ENCODE measurements at places on chromosomes 1 and 21.

- no peak for DNase-seq
These were observed 1757.9 kb downstream of the BRINP3 start for GRCh38 chr1:188719735-188720134.

GRCh38 chr1:229031061-229031460, 239.8 kb upstream of the RAB4A start:
- no peak for DNase-seq

GRCh38 chr1:201471772-201472171, 2.8 kb upstream of the PHLDA3 start:
- DNase-seq = no peak

GRCh38 chr1:92762355-92762754, 22.6 kb downstream of the EVI5 start:
- DNase-seq = no peak

- peak; percentile 64 for DNase-seq
These were observed 2.3 kb downstream of the KLHDC8A start for GRCh38 chr1:205354259-205355074.

DNA sequence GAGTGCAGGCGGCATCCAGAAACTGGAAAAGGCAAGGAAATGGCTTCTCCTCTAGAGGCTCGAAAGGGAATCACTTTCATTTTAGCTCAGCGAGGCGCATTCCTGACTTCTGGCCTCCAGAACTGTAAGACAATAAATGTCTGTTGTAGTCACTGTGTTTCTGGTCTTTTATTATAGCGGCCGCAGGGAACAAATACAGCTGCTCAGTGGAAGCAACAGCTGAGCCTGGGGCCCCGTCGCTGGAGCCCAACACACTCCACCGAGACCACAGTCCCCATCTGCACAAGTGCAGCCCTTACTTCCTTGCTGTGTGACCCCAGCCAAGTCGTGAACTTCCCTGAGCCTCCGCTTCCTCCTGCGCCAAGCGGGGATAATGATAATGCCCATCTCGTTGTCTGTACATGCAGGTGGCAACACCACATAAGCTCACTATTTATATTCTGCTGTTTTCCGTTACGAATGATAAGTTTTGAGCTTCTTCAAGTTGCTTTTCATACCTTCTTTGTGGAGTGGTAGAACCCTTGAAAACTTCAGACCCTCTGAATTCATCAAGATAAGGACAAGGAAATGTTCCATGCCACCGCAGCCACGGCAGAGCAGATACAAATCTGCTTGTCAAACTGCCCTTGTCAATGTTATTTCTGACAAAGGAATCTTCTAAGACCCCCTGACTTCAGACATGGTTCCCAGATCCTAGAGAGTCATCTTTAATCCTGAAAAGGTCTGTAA, 3.2 kb upstream of the LAPTM5 start:
- DNase-seq = no peak

DNA sequence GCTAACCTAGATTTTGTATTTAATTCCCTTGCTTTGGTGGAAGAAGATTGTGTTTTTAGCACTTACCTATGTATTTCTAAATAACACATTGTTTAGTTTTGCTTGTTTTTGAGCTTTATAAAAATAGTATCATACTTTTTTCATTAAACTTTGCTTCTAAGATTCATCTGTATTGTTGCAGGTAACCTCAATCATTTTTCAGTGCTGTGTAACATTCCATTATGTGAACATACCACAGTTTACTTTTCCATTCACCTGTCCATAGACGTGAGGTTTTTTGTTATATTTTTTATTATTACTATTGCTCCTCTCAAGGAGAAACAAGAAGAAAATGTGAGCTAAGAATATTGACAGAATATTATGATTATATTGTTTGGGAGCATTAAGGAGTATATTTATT, 15.2 kb upstream of the PLEKHO1 start:
- DNase-seq = no peak

Data from CD4-positive, alpha-beta T cell treated with Interleukin-6 at 100 ng/mL for 8 hours (primary cell).